ENCODE measurements at places on chromosomes 12 and 14. TPM values are rescaled to one million over a fixed set of nuclear protein-coding genes. Genes with fewer than 3 reads are reported as not detected.
A peak's percentile ranks its signal among the peaks of the same experiment; 100 is the strongest.

The CMKLR1 gene
- not detected for total RNA-seq

GRCh38 chr12:92729773-92730305, 27.1 kb downstream of the PLEKHG7 start:
- no peak overlapping the region for H3K27ac ChIP-seq
- no peak overlapping the region for H3K4me3 ChIP-seq
- no peaks in the 10 kb centered on the region for H3K36me3 ChIP-seq
- H3K27me3 ChIP-seq, result peaks cover 32% of the 10 kb centered on the region

- peaks cover 5% of the 10 kb centered on the region for H3K4me1 ChIP-seq
- no peak overlapping the region for H3K4me3 ChIP-seq
- H3K27ac ChIP-seq, result no peak overlapping the region
- peaks cover under 1% of the 10 kb centered on the region for H3K27me3 ChIP-seq
- DNase-seq, result no peak
Observed at GRCh38 chr14:104895786-104896661, 28.7 kb upstream of the PLD4 start.

DNA sequence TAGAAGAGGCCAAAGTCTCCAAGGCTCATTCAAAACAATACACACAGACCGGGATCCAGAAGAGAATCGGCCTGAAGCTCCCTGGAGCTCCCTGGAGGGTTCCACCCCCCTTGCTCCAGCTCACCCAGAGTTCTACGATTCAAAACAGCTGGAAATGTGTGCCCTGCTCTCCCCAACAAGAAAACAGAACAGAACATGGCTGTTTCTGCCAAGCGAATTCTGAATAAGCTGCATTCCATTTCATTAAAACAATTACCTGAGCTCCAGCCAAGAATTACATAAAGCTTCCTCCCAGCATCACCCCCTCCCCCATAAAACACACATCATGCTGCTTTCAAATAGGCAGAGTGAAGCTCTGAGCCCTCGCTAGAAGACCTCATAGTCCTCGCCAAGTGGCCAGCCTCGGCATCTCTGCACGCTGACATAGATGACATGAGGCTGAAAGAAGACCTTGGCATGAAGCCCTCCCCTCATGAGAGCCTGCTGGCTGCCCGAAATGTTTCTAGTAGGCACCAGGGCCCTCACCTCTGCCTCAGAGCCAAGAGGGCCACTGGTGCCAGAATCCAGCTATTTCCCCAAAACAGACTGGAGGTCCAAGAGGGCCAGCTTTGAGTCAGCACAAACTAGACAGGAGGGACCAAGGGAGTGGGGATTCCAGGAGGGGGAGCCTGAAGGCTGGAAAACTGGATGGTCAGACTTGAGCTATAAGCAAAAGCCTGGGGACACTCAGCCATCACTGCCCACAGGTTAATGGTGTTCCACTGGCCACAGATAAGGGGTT, 8.3 kb downstream of the PXN start:
- no peaks in the 10 kb centered on the region for H3K27me3 ChIP-seq
- no peak overlapping the region for H3K4me3 ChIP-seq
- DNase-seq, result no peak
- peaks cover 65% of the 10 kb centered on the region for H3K4me1 ChIP-seq
- H3K36me3 ChIP-seq, result peaks cover 8% of the 10 kb centered on the region
- peak overlapping the region; percentile 97 for H3K27ac ChIP-seq

- no peak overlapping the region for H3K27ac ChIP-seq
- H3K36me3 ChIP-seq, result no peaks in the 10 kb centered on the region
- DNase-seq, result no peak
- no peak overlapping the region for H3K4me3 ChIP-seq
Observed at GRCh38 chr12:98483621-98484503, 31.5 kb upstream of the TMPO start.

- H3K4me3 ChIP-seq, result no peak overlapping the region
- peaks cover 3% of the 10 kb centered on the region for H3K36me3 ChIP-seq
- no peak overlapping the region for H3K27ac ChIP-seq
- no peaks in the 10 kb centered on the region for H3K4me1 ChIP-seq
Observed at GRCh38 chr14:54387328-54387727, 9.5 kb upstream of the CDKN3 start.

DNA sequence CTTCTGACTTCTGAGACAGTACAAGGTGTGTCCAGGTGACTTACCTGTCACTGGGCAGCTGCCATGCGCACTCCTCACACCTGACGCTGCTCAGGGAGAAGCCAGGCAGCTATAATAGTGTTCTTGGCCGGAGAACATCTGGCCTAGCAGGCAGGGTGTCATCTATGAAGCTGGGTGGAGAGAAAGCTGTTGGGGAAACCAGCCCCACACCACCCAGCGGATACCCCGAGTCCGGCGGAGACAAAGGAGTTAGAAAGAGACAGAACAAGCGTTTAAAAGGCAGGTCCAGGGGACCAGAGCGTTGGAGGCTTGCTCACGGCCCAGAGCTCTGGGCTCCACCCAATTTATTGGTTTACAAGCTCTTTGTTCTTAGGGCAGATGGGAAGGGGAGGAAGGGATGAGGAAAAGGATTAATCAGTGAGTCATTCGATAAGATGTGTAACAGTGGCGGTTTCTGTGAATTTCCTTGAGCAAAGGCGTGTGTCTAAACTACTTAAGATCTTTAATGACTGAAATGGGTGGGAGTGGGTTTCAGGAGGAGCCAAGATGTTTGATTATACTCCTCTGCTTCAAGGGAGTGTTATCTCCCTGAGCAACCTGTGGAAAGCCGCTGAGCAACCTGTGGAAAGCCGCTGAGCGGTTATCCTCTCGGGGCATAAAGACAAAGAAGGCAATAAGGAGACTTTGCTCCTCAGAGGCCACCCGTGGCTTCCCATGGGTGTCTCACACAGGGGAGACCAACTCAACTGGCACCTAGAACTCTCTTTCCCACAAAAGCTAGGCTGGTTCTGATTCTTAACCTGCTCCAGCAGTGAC, at the start of gene GALNT8:
Gene GALNT8, plus strand, starts transcription at position 580 of the 816 bp plus-strand sequence. CDS start 278 bp downstream, outside the sequence.
- no peak within 1 kb of the TSS for H3K4me3 ChIP-seq
- peaks cover 58% of the 10 kb centered on the region for H3K27me3 ChIP-seq
- H3K36me3 ChIP-seq, result peaks cover 5% of the 10 kb centered on the region
- H3K27ac ChIP-seq, result no peak within 1 kb of the TSS
- H3K4me1 ChIP-seq, result peaks cover 4% of the 10 kb centered on the region

DNA sequence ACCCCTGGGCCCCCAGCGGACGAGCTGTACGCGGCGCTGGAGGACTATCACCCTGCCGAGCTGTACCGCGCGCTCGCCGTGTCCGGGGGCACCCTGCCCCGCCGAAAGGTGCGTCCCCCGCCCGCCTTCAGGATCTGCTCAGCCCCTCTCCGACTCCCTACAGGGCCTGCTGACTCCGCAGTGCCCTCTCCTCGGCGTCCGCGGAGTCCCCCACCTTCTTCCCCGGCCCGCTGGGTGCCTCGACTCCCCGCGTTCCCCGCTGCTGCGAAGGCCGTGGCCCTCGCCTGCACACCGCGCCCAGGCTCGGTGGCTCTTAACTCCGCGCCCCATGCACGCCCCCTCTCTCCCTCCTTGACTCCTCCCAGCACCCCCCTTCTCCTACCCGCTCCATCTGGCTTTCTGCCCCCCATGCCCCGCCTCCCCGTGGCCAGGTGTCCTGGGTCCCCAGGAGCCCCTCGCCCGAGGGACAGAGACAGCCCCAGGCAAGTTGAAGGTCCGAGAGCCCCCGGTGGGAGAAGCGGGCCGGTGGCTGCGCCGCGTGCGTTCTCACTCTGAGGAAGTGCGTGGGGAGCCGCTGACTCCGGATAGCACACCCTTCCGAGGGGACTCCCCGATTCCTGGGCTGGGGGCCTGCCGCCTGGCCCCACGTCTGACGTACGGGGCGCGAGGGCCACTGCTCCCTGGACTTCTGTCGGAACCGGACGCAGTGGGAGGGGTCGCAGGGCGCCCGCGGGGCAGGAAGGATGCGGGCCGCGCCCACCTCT, 594 bp downstream of the TAMALIN start:
- no peaks in the 10 kb centered on the region for H3K36me3 ChIP-seq
- peak overlapping the region; percentile 90 for H3K27ac ChIP-seq
- DNase-seq, result peak; percentile 46
- peak overlapping the region; percentile 91 for H3K4me3 ChIP-seq
- no peaks in the 10 kb centered on the region for H3K27me3 ChIP-seq
- H3K4me1 ChIP-seq, result peaks cover 20% of the 10 kb centered on the region

DNA sequence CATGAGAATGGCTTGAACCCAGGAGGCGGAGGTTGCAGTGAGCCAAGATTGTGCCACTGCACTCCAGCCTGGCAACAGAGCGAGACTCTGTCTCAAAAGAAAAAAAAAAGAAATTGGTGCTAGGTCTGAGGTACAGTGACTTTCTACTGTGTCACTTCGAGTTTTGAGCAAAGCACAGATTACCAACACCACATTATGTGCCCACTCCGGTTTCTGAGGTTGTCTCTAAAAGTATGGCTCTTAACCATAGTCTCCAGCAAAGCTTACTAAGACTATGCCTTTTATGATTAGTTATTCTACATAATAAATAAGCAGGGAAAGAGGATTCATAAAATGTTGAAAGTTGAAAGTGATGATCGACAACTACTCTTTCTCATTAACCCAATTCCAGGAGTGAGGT, 8.0 kb downstream of the RBM23 start:
- no peak for DNase-seq
- peaks cover 13% of the 10 kb centered on the region for H3K4me1 ChIP-seq
- H3K4me3 ChIP-seq, result no peak overlapping the region
- peaks cover 9% of the 10 kb centered on the region for H3K36me3 ChIP-seq

DNA sequence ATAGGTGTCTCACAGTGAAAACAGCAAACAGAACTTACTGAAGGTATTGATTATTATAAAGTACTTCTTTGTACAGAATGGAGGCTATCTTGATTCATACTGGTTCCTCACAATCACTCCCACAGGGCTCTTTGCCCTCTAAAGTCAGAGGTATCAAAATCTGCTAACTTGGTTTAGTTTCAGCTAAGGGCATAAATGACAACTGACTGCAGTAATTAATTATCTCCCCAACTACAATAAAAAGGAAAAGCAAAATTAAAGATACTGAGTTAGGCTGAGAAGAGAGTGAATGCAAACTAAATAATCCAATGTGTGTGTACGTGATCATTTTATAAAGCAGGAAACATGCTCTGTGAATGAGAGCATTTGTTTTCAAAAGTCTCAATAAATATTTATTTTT, 338.7 kb downstream of the ACSS3 start:
- DNase-seq, result no peak
- no peak overlapping the region for H3K27ac ChIP-seq
- no peaks in the 10 kb centered on the region for H3K27me3 ChIP-seq
- H3K36me3 ChIP-seq, result no peaks in the 10 kb centered on the region

DNA sequence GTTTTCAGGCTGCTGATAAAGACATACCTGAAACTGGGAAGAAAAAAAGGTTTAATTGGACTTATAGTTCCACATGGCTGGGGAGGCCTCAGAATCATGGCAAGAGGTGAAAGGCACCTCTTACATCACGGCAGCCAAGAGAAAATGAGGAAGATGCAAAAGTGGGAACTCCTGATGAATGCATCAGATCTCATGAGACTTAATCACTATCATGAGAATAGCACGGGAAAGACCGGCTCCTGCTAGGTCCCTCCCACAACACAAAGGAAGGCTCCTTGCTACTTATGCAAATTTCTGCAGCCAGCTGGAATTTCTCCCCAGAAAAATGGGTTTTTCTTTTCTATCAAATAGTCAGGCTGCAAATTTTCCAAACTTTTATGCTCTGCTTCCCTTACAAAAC, 174.1 kb upstream of the RMST start:
- H3K36me3 ChIP-seq, result peaks cover 2% of the 10 kb centered on the region
- DNase-seq, result no peak
- H3K4me3 ChIP-seq, result no peak overlapping the region
- no peaks in the 10 kb centered on the region for H3K4me1 ChIP-seq
- H3K27me3 ChIP-seq, result peaks cover 20% of the 10 kb centered on the region

DNA sequence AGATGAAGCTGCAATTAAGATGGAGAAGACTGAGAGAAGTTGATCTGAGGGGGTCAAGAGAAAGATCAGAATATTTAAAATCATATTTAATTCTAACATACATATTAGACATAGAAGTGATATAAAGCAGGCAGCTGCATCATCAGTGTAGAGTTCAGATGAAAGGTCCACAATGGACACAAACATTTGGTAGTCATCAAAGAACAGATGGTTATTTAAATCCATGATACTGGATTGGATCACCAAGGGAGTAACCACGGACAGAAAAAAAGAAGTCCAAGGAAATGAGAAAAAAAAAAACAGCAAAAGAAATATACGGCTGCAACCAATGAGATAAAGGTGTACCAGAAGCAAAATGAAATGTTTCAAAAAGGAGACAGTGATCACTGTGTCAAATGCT, 20.1 kb downstream of the NOVA1 start:
- no peaks in the 10 kb centered on the region for H3K4me1 ChIP-seq
- H3K4me3 ChIP-seq, result no peak overlapping the region
- H3K27me3 ChIP-seq, result no peaks in the 10 kb centered on the region
- no peak for DNase-seq

The TSPAN19 gene
- total RNA-seq, result not detected

DNA sequence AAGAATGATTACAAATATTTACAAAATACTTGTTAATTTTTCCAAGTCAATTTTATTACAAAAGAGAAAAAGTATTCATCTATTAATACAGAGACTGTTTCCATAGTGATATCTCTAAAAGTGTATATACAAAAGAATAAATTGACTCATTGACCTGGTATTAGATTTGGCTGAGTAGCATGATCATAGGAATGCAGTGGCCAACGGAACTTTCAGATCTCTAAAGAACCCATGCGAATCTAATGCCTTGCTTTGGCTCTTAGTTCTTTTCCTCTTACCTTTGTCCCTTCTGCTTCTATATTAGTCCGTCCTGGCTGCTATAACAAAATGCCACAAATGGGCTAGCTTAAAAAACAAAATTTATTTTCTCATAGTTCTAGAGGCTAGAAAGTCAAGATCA, 717.8 kb downstream of the TMTC2 start:
- no peak for DNase-seq
- no peaks in the 10 kb centered on the region for H3K4me1 ChIP-seq
- no peaks in the 10 kb centered on the region for H3K36me3 ChIP-seq
- no peaks in the 10 kb centered on the region for H3K27me3 ChIP-seq

DNA sequence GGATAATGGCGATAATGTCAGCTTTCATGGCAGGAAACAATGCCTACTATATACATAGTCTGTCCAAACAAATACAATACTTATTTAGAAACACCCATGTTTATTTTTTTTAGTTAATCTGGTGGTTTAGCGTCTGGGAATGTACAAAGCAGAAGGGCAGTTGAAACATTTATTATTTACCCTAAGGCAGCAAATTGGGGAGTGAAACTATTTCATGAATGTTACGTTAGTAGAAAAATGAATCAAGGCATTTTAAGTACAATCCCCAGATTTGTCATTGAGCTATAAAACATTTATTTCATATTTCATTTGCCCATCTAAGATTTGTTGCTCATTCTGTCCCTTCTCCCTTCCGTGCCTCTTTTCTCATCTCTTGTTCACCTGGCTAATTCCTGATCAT, 87.1 kb upstream of the ATF1 start:
- no peak overlapping the region for H3K4me3 ChIP-seq
- no peaks in the 10 kb centered on the region for H3K27me3 ChIP-seq
- peaks cover 4% of the 10 kb centered on the region for H3K36me3 ChIP-seq

DNA sequence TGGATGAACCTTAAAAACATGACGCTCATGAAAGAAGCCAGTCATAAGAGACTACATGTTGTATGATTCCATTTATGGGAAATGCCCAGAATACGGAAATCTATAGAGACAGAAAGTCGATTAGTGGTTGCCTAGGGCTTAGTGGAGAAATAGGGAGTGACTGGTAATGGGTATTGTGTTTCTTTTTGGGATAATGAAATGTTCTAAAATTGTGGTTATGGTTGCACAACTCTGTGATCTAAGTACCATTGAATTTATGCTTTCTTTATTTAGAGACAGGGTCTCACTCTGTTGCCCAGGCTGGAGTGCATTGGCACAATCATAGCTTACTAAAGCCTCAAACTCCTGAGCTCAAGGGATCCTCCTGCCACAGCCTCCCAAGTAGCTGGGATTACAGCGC, 8.0 kb downstream of the RBMS2 start:
- no peak overlapping the region for H3K4me3 ChIP-seq
- H3K36me3 ChIP-seq, result no peaks in the 10 kb centered on the region
- H3K27ac ChIP-seq, result no peak overlapping the region
- no peaks in the 10 kb centered on the region for H3K27me3 ChIP-seq
- DNase-seq, result no peak
- no peaks in the 10 kb centered on the region for H3K4me1 ChIP-seq

The ANKRD33 gene
- not detected for total RNA-seq

Measured in T-helper 17 cell (primary cell).